Activated CD8-positive, alpha-beta memory T cell treated with anti-CD3 and anti-CD28 coated beads for 1 hour (primary cell): ENCODE measurements at places on chromosomes 13 and 19.

DNA sequence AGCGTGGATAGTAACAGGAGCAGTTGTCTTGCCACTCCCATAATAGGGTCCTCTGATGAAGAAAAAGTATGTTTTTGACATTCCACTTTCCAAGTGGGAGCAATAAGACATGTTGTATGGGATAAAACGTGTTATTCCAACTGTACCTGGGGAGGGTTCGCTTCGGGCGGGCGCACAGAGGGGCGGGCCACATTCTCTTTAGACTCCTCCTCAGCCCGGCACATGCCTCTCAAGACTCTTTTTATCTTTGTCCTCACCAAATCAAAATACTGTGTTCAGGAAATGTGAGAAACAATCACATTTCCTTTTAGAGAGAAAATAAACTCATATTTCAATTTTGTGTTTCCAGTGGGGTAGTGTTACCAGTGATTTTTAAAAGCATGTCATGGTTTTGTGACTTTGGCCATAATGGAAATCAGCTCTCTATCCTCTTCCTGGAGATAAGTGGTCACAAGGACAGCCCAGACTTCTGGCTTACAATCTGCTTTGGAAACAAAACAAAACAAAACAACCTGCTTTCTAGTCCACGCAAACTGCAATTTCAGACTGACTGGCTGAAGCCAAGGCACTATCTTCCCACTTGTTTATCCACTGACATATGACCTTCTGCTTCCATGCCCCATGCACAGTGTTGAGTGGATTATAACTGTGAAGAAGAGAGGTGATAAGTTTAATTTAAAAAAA lies 276.1 kb downstream of the NALCN start:
- DNase-seq: no peak

DNA sequence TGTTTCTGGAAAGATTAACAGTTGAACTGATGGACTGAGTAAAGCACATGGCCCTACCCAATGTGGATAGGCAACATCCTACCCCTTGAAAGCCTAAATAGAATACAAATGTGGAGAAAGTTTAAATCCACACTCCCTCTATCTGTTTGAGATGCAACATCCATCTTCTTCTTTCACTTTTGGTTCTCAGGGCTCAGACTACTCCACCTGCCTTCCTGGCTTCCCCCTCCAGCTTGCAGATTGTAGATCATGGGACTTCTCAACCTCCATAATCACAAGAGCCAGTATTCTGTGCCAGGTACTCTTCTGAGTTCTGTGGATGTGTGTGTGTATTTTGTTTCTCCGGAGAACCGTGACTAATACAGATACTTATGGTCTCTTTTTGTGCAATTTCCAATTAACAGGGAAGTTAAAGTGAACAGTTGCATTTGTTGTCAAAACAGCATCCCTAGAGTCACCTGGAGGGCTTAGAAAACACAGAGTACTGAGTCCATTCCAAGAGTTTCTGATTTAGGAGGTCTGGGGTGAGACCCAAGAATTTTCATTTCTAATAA lies 590.3 kb upstream of the MIR17HG start:
- no peak for DNase-seq

- DNase-seq: no peak
Measured at GRCh38 chr19:325937-326565, 18.5 kb downstream of the MIER2 start.

GRCh38 chr19:23440791-23441190 lies 45.5 kb upstream of the ZNF91 start:
- no peak for DNase-seq

DNA sequence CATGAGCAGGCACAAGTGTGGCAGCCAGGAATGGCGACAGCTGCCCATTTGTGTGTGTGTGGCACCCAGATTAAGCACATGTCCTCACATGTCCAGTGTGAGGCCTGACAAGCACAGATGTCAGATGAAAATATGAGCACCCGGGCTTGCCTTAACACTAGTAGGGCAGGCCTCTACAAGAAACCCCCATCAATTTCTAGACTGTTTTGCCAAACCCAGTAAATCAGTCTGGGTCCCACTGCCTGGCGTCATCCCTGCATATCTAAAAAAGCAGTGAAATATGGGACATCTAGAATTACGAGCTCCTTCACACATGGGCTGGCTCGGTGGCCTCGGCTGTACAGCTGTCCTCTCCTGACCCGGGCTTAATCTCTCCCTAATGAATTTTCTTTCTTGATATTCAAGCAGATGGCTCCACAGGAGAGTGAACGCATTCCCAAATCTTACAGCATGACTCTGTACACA lies 432.7 kb downstream of the FOXO1 start:
- DNase-seq: no peak

DNA sequence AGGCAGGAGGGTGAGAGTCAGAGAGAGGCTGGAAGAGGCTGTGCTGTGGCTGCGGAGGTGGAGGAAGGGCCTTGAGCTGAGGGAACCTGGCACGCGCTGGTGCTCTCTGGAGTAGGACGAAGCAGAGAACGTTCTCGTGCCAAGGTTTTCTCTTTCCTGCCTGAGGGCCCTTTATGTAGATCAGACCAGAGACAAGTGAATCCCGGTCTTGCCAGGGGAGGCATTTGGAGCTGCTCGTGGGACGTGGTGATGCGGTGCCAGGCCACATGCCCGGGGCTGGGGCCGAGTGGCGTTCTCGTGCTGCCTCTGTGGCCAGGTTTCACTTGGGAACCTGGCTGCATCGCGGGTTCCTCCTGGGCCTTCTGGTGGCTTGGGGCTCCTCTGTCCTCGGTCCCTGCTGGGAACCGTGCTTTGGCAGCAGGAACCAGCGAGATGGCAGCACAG lies 54.2 kb downstream of the KDM4B start:
- DNase-seq: no peak
